NCI-H510A (cell line): ENCODE measurements at places on chromosomes 3 and 15.

DNA sequence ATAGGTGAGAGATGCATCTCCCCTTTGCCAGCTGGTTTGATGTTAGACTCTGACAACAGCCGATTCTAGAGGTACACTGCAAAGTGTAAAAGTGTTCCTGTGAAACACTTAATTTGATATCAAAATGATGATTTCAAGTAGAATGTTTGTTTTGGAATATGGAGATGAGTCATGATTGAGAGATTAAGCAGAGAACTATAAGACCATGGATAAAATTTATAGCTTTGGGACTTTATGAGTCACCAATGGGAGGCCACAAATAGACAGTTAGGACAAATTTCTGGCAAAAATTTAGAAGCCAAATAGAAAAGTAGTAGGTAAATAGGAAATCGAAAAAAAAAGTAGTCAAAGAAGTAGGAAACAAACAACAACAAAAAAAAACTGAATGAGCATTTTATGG is 672.5 kb downstream of the NSUN3 start:
- no peak for DNase-seq

DNA sequence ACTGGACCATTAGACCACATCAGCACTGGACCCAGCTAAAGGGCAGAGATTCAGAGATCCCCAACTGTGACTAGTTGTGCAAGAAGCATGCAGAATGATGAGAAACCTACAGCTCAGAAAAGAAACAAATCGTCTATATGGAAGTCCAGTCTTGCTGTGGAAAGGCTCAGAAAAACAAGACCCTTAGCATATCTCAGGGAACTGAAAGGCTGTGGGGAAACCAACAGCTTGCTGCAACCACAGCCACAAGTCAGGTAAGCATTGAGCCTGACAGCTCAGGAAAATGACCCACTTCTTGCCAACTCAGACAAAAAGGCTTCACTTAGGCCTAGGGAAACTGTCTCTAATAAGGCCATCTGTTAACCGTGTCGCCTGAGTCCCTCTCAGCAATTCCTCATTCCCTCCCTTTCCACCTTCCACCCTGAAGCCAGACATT is 145.6 kb downstream of the LSAMP start:
- no peak for DNase-seq

DNA sequence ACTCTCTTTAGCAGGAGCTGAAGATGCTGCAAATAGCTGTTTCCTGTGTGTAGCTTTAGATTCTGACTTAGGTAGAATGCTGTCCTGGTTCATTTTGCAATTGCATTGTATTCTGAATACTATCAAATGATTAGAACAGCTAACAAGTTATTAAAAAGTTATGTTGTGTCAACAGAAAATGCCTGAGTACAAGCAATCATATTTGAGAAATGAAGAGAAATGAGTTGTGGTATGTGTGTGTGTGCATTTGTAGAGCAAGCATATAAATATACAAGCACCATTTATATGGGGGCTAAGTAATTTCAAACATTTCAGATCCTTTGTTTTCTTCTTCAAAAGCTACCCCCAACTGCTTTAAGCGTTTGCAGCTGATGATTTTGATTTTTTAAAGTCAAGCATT is 7.8 kb downstream of the ZIC1 start:
- no peak for DNase-seq

DNA sequence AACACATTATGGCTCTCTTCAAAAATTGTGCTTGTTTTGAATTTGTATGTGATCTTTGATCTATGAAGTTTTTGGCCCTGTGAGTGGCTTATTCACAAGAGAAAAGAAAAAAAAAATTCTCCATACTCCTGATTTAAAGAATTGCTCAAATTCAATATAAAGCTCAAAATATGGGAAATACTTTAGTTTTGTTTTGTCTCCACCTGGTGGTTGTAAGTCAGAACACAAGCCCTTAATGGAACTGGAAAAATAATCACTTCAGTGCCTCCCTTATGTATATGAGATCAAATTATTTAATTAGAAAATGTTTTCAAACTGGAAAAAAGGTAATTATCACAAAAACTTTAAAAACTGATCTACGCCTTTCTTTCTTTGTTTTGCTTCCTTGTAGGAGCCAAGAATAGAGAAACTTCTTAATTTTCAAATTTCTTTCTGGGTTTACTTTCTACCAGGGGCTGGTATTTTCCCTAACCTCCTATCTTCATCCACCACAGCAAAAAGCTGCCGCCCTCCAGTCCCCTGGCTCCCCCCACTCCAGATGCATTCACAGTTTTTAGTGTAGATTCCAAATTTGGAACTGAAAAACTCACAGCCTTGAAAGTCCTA is 50.6 kb downstream of the SERP1 start:
- DNase-seq: no peak

- no peak for DNase-seq
These were observed 2.5 kb downstream of the EEFSEC start for GRCh38 chr3:128155616-128156360.
